NK-92 treated with Interleukin-12 subunit alpha and Interleukin-12 subunit beta, amount 100 ng/mL, for 24 hours (cell line): ENCODE measurements at places on chromosomes 1 and 21.

DNA sequence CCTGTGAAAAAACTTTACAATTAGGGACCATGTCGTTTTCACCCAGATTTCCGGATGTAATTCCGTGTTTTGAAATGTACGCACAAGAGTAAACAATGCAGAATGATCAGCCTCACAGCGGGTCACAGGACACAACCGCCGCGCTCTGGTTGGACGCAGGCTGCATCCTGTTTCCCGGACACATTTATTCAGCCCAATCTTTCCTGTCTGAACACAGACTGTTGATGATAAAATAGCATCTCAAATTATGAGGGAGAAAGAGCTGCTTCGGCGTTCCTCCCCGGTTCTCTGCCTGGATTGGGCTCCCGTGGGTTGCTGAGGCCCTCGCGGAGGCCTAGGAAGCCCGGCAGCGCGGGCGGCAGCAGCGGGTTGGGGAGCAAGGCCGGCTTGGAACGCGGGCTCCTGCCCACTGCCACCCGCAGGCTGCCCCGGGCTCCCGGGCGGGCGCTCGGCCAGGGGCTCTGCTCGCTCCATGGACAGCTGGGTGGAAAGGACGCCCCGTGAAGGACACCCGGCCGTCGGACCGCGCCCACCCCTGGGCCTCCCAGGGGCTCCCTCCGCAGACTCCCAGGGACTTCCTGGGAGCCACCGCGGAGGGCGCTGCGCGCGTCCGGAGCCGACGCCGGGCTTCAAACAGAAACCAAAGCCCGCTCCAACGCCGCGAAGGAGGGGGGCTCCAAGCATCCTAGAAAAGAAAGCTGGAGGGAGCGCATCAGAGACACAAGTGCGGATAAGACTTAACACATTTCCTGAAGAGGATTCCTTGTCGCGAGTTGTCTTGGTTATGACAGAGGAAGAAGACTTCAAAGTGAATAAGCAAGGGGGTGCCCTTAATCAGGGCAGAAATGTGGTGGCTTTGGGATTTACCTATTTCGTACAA, 122.3 kb downstream of the ESRRG start:
- no peak for DNase-seq

- no peak for DNase-seq
These were observed 116.2 kb upstream of the KCNK1 start for GRCh38 chr1:233497679-233498078.

- DNase-seq = no peak
These were observed 27.9 kb upstream of the BATF3 start for GRCh38 chr1:212727386-212728181.

DNA sequence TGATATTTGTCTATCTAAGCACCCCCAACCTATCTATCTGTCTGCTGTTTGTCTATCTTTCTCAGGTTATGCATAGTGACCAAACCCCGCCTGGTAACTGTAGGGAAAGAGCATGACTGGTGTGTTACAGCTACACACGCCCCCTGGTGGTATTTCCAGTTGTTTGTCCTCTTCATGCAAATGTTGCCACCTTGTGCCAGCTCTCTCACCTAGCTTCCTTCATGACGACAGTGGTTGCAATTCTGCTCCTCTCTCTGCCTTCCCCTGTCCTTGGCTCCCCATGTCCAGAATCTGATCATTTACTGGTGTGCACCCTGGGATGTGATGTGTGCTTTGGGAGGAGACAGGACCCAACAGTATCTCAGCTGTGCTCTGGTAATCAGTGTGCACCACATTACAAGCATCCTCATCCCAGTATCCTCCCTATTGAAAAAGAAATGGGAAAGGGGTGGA, 8.1 kb upstream of the INKA2 start:
- DNase-seq = peak; percentile 68

GRCh38 chr1:175361476-175361875, 168.9 kb upstream of the KIAA0040 start:
- no peak for DNase-seq

GRCh38 chr1:55635856-55636255, 420.7 kb upstream of the USP24 start:
- no peak for DNase-seq

DNA sequence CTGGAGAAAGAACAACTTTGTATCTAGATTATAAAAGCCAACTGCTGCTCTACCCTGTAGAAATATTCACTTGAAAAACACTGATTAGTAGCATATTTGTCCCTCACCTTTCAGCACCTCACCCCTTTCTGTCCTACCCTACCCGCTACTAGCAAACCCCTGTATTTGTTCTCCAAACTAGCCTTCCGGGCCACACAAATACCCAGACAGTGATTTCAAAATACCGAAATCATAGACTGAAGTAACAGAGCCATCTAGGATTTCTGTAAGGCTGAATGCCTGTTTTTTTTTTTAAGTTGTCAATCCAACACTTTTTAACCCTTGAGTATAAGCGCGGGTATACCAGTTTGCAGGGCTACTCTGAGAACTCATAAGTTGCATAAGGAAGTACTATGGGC, 398 bp upstream of the DPT start:
- no peak for DNase-seq

- DNase-seq = no peak
These were observed 9.0 kb upstream of the TRIM45 start for GRCh38 chr1:117130526-117130925.

- no peak for DNase-seq
These were observed 120.7 kb upstream of the SOD1 start for GRCh38 chr21:31538816-31539215.

DNA sequence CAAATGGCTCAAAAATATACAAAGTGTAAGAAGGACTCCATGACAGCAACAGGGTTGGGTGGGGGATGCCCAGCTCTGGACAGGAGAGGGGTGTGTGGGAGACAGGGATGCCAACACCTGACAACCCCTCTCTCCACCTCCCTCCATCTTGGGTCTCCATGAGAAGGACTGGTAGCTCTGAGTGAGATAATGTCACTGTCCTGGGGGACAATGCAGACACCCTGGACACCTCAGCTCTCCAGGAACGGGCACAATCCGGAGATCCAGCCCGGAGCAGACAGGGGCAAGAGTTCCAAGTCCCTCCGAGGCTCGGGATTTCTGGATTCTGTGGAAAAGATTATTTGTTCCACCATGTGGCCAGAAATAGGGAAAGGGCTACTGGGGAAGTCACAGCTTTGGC, 122.5 kb downstream of the GLIS1 start:
- DNase-seq = no peak

DNA sequence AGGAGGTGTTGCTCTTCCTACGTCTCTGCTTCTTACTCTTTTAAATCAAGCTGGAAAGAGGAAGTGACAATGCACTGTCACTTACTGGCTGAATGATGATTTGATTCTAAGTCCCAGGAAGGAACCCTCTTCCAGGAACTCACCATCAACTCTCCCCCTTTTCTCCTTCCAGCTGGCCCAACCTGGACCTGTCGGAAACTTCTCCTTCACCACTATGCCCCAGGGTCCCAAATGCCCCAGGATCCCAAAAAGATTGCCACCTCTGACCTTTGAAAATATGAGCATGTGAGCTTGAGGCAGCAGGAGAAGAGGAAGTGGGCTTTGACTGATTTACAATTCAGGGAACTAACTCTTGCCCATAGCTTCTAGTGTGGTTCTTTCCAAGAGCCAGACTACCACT, 5.3 kb upstream of the ADAMTS5 start:
- no peak for DNase-seq

DNA sequence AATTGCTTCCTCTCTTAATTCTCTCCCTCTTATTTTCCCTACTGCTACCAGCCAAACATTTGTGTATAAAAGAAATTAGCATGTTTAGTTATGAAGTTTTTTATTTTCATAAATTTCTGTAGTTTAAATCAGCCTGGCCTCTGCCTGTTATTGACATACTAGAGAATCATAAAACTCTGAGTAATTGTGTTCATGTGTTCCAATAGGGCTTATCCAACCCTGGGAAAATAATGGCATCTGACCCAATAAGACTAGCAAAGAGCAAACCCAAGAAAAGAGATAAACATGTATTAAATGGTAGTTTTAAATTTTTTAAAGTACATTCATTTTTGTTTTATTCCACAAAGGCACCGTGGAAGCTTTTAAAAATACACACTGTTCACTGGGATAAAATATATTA, 404.3 kb downstream of the HLX start:
- DNase-seq = no peak

DNA sequence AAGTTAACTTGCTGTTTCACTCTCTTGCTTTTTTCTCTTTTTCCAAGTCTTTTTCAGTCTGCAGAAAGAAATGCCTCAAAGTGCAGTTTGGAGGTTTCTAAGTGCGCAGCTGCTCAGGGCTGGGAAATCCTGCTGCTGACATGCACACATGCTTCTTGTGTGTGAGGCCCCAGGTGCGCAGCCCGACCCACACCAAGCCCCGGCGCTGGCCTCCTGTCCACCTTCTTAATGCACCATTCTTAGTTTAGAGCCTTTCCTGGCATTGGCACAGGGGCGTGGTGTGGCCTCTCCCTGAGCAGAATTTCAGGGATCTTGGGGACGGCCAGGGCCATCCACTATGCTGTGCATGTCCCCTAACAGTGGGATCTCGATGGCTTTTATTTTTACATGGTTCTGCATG, 315.2 kb downstream of the CAMTA1 start:
- no peak for DNase-seq

GRCh38 chr1:207891148-207891547, 19.8 kb downstream of the CD34 start:
- no peak for DNase-seq

- DNase-seq = no peak
These were observed 37.2 kb downstream of the GNB1 start for GRCh38 chr1:1853593-1854257.

DNA sequence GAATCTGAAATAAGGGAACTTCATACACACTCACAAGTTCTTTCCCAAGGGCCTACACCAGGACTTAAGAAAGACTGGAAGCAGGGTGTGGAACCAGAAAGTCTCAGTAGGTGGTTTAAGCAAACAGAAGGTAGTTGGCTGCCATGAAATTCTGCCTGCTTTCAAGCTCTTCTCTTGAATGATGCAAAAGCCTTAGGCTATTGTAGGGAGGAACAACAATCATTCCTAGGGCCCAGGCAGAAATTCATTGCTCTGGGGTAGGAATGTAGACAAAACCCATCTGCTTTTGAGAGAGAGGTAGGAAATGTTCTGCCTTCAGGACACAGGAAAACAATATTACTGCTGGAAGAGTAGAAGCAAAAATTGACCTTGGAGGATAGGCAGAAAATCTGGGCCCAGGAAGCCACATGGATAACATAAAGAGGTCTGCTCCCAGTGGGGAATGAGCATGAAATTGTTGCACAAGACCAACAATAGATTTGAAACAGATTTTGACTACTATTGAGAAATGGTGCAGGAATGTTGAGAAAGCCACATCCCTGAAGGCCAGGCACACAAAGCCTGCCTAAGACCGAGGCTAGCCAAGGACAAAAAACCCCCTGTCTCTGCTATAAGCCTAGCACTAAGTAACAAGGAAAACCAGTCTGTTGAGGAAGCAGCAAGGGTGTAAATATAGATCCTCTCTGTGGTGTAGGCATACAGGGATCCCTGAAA, 22.7 kb upstream of the SFT2D2 start:
- DNase-seq = no peak

GRCh38 chr1:36576118-36576517, 93.4 kb upstream of the CSF3R start:
- DNase-seq = peak; percentile 34

GRCh38 chr1:180951186-180951745, 38.6 kb downstream of the KIAA1614 start:
- DNase-seq = no peak

DNA sequence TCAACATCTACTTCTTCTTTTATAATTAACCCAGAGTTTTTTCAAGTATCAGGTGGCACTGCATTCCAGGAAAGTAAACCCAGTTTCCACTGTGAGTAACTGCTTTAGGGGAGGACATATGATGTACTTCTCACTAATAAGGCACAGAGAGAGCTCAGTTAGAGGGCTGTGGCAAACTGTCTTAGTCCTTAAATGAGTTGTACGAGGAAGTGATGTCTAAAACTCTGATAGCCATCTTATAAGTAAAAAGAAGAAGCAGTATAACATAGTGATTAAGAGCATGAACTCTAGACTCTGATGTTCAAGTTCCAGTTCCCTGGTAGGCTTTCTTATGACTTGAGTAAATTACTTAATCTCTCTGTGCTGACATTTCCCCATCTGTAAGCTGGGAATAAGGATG, 58.7 kb upstream of the PTGS2 start:
- DNase-seq = no peak

DNA sequence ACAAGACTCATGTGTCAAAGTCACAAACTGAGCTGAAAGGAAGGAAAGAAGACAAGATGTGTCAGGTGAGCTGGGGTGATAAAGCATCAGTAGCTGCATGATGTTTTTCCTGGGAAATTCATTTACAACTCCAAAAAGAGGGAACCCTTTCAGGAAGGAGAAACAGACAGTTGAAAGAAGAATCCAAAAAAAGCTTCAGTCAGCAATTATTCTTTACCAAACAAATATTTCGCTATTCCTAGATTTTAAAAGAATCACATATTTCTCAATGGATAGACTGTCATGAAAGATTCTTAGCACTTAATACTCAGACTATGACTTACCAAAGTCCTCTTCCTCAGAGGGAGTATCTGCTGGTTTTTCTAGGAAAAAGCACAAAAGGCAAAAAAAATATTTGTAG, 214.7 kb downstream of the SLC44A5 start:
- DNase-seq = no peak

DNA sequence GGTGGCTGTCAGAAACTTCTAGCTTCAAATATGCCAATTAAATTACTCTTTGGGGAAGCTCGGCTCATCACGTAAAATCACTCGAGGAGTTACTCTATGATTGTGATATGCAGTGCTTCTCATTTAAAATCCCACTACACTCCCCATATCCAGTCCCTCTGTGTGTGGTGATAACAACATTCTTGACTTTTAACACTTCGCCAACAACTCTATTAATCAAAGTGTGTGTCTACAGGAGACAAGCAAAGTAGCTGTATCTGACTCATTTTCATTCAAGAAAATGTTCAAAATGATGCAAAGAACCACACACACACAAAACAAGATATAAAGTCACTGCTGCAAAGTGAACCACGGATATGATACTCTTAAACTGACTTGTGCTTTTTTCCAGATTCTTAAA, 341.3 kb downstream of the DSCAM start:
- DNase-seq = no peak

- no peak for DNase-seq
These were observed 33.7 kb downstream of the NFASC start for GRCh38 chr1:204904228-204904810.

- no peak for DNase-seq
These were observed 21.9 kb downstream of the GPR137B start for GRCh38 chr1:236164273-236164672.

DNA sequence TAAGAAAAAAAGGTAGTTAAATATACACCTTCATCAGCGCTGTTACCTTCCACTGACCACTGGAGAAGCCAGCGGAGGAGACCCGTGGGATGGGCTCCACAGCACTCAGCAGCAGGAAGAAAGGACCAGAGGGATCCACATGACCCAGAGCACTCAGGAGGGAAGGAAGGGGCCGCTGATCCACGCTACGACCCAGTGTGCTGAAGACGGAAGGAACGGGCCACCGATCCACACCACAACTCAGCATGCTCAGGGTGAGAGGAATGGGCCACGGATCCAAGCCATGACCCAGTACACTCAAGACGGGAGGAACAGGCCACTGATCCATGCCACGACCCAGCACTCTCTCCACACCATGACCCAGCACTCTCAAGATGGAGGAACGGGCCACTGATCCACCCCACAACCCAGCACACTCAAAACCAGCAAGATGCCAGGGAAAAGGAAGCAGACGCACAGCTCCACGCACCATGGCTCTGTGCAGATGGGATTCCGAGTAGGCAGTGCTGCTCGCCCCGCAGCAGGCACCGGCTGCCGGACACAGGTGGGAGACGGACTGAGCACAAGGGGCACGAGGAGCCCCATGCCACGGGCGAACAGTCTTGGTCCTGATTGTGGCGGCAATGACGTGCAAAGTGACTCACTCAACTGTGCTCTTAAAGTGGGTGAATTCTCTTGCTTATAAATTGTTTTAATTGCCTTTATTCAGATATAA, 8.7 kb downstream of the WRAP73 start:
- no peak for DNase-seq
